Bronchial epithelial cell (primary cell): ENCODE measurements at places on chromosomes 11 and 22.
A peak's percentile ranks its signal among the peaks of the same experiment; 100 is the strongest.

DNA sequence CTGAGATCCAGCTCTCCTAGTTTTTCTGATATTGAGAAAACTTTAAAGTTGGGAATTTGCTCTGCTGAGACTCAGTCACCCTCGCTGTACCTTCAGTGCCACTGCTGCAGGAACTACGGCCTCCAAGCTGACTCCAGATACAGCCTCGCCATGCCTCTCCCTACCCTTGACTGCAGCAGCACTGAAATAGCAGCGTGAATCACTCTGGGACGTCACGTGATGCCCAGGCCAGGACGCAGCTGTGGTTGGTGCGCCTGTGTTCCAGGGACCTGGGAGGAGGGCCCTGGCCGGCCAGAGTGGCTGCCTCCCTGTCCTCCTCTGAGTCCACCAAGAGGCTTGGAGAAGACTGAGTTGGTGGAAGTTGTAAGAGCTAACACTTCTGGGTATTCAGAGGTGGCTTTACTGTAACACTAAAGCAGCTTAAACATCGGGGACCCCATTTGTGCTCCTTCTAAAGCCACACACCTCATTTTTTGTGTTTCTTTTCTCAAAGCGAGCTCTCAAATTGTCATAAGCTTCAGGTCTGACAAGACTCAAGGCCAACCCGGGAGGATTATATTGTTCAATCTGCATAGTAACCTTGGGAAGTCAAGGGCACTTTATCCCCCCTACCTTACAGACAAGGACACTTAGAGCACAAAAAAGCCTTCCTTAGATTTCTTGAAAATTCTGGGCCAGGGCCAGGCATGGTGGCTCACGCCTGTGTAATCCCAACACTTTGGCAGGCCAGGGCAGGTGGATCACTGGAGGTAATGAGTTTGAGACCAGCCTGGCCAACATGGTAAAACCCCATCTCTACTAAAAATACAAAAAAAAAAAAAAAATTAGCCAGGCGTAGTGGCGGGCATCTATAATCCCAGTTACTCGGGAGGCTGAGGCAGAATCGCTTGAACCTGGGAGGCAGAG, 4.2 kb upstream of the STIP1 start:
- DNase-seq: peak; percentile 88

DNA sequence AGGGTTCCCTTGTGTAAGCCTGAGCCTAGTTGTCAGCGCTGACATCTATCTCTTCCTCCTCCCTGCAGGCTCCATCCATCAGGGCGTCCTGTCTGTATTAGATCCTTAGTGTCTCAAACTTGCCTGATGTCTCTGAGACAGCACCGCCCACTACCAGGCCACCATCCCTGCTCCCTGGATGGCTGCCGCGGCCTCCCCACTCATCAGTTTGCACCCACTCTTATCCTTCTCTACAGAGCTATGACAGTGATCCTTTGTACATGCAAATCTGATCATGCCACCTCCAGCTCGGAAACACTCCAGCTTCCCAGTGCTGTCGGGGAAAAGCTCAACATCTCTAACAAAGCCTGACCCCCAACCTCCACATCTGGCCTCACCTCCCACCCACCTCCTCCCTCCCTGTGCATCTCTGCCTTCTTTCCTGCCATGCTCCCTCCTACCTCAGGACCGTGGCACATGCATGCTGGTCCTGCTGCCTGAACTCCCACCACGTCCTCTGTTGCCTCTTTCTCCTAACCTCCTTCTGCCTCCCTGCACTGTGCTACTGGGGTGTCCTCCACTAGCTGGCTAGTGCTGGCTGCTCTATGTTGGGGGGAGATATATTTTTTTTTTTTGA, 61.6 kb upstream of the EIF3D start:
- DNase-seq: no peak

DNA sequence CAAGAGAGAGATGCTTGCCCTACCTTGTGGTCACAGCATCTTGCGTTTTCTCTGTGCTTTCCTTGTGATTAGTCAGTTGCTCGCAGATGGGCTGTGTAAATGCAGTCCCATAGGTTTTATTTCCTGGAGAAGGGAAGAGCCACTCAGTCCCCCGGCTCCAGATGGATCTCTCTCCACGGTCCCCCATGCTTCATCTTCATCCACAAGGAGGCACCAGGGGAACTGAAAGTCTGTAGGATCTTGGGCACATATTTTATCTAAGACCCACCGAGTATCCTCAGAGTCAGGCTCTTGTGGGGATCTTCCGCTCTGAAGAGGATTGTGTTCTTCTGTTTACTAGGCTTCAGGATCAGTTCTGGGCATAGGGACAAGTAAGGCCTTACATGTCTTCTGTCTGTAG, 66.8 kb upstream of the E2F8 start:
- no peak for DNase-seq

DNA sequence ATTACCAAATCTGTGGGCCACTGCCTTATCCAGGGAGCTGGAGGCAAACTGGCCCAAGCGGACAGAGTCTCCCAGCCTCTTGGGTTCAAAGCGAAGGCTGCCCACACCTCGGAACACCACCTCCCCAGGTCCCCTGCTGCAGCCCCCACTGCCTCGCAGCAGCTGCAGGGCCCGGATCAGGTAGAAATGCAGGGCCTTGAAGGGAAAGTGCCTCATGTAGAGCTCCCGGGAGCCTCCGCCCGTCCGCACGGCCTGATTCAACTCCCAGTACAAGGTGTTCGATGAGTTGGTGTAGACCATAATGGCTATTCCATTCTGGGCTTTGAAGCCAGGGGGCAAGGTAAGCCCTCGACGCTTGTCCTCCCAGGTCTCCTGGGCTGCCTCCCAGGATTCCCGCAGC, 2.0 kb downstream of the ART5 start:
- DNase-seq: no peak

GRCh38 chr11:68889948-68890446, 13.6 kb downstream of the MRPL21 start:
- no peak for DNase-seq

DNA sequence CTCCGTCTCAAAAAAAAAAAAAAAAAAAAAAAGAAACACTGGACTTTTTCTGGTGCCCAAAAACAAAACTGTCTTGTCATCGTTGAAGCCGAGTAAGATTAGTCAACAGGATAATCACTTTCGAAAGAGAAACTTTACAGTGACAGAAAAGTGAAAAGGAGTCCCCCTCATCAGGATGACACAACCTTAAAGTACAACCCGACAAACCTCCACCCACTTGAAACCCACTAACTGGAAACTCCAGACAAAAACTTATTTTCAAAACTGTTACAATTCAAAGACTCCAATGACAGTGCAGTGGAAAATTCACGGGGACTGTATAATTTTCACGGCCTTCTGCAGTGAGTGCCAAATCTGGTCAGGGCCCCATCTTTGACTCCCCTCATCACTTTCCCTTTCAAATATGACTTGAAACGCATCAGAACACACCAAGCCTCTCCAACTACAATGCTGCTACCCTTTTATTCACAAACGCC, 1.3 kb downstream of the DENND5A start:
- DNase-seq: no peak

GRCh38 chr11:62132191-62132590, 8.4 kb downstream of the INCENP start:
- DNase-seq: peak; percentile 55

DNA sequence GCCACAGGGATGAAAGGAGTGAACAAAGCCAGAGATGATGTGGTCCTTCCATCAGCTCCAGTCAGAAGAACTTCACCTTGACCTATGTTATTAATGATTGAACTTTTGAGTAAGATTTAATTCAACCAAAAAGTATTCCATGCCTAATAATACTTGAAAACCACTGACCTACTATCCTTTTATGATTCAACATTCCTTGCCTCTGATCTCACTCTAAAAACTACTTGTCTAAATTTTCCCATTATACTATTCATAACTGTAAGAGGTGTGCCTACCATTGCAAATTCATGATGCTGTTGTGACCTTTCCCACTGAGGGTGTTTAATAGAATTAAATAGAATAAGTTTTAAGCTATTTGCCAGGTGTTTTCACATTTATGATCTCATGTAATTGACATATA, 164.7 kb upstream of the GUCY1A2 start:
- DNase-seq: peak; percentile 23

DNA sequence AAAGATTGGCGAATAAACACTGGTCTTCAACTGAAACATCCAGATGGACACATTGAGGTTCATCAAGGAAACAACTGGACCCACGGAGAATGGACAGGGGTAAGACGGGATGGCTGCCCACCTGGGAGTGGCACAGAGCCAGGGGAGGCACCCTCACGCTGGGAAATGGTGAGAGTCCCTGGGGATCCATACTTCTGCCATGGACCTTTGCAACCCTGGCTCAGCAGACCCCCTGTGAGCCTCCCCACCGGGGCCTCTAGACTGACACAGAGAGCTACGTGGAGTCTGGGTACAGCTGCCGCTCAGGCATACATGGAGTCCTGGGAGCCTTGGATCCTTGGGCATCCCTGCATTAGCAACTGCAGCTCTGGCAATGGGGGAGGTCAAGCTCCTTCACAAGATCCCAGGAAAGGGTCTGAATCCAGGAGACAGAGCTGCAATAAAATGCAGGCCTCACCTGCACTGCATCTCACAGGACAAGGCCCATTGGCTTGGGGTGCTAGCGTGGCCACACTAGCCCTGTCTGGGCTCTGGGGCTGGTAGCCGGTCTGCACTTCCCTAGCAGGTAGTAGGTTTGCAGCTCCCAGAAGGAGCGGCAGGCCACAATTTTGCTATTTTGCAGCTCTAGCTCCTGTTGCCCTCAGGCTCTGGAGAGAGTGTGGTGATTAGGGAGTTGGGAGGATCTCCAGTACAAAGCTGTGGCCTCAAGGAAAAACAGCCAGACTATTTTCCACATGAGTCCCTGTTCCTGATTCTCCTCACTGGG, 496.4 kb upstream of the LRRC4C start:
- DNase-seq: no peak

- DNase-seq: peak; percentile 55
Measured at GRCh38 chr22:46090631-46091201, 59.6 kb upstream of the PPARA start.

DNA sequence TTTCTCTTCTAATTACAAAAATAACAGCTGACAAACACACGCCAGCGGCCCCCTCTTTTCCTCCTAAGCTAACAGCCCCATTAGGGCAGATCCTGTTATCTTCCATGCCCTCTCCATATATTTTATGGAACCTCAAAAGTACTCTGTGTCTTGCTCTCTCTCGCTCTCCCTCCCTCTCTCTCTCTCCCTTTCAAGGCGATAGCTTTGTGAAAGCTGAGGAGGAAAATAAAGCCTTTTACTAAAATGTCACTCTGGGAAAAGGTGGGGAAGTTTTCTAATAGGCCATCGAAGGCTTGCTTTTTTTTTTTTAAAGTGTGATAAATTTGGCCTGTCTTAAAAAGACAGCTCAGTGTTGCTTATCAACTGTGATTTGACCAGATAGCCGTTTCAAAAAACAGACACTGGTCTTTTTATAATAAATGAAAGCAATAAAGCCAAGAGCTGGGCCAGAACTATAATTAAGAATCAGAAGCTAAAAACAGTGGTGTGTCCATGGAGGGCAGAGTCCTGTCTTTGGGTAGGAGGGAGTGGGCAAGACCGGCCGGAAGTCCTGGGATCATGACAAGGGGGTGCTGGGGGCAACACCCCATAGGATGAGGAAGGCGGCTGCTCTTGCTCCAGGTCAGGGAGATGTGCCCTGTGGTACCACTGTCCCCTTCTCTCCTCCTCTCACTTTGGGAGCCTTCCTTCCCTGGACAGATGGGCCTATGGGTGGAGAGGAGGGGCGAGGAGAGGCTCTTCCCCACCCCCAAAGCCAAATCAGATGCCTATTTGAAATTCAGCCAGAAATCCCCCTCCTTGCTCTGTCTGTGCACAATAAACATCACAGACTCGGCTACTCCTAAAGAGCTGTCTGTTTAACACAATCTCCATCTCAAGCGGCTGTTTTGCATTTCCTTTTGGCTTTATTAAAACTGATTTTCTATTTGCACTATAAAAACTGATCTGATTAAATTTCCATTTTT, 267.2 kb downstream of the BUD13 start:
- DNase-seq: no peak

- DNase-seq: no peak
Measured at GRCh38 chr22:35478633-35479107, 62.0 kb upstream of the RASD2 start.

DNA sequence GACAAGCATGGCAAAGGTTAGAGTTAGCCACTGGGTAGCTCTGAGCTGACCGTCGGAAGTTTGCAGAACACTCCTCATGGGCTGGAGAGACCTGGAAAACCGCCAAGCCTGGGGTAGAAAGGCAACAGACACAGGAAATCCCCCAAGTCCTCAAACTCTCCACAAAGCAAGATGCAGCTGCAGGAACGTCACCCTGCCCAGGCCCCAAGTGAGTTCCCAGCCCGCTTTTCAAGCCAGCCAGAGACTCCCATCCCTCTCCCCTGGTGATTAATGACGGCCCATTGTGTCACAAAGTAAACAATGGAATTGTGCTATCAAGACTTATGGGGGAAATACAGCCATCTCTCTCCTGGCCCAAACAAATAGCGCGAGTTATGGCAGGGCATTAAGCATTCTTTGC, 633.0 kb downstream of the TBC1D22A start:
- DNase-seq: no peak

DNA sequence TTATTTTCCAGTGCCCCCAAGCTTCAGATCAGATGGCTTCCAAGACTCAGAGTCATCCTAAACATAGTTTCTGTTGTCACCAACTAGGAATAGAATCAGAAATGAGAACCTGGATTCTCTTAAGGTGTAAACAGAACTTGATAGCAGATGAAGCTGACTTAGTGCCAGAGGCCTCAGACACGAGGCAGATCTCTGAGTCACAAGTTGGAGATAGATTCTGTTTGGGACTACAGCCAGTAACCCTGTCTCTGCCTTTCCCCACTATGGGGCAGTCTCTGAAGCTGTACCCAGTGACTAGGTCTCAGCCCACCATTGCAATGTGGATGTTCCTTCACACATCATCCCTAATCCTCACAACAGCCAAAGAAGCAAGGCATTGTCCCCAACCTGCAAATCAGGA, 25.4 kb downstream of the NEU3 start:
- DNase-seq: peak; percentile 62

GRCh38 chr11:16609769-16610168, 128.7 kb upstream of the C11orf58 start:
- DNase-seq: no peak

GRCh38 chr11:100562128-100562527, 125.0 kb upstream of the ARHGAP42 start:
- DNase-seq: peak; percentile 88

- peak; percentile 86 for DNase-seq
Measured at GRCh38 chr22:46661221-46661851, 41.1 kb downstream of the GRAMD4 start.

GRCh38 chr22:46508491-46508999, 28.9 kb downstream of the CELSR1 start:
- no peak for DNase-seq

DNA sequence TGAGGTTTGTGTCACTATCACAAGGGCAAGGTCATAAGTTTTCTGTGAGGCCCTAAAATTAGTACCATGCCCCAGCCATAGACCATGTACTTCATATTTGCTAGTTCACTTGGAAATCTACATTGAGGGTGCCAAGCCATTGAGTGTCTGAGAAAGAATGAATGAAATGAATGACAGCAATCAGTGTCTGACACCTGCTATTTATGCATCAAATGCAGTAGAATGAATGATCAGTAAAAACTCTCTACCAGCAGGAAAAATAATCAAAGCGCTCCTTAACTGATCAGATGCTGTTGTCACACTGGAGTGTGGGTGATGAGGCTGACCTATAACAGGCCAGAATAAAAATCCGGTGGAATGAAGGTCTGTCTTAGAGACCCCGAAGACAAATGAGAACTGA, 467.9 kb upstream of the B3GAT1 start:
- no peak for DNase-seq

GRCh38 chr11:9752091-9752490, 88.2 kb downstream of the SWAP70 start:
- DNase-seq: no peak

GRCh38 chr22:25669253-25670069, 72.5 kb upstream of the MYO18B start:
- DNase-seq: no peak
